ENCODE measurements at places on chromosomes 12 and 14. TPM values are rescaled to one million over a fixed set of nuclear protein-coding genes. Genes with fewer than 3 reads are reported as not detected.

- DNase-seq = peak; percentile 68
- no peak overlapping the region for H3K4me3 ChIP-seq
- H3K27me3 ChIP-seq = no peaks in the 10 kb centered on the region
- no peaks in the 10 kb centered on the region for H3K36me3 ChIP-seq
These were observed 26.1 kb upstream of the C14orf180 start for GRCh38 chr14:104553166-104554087.

DNA sequence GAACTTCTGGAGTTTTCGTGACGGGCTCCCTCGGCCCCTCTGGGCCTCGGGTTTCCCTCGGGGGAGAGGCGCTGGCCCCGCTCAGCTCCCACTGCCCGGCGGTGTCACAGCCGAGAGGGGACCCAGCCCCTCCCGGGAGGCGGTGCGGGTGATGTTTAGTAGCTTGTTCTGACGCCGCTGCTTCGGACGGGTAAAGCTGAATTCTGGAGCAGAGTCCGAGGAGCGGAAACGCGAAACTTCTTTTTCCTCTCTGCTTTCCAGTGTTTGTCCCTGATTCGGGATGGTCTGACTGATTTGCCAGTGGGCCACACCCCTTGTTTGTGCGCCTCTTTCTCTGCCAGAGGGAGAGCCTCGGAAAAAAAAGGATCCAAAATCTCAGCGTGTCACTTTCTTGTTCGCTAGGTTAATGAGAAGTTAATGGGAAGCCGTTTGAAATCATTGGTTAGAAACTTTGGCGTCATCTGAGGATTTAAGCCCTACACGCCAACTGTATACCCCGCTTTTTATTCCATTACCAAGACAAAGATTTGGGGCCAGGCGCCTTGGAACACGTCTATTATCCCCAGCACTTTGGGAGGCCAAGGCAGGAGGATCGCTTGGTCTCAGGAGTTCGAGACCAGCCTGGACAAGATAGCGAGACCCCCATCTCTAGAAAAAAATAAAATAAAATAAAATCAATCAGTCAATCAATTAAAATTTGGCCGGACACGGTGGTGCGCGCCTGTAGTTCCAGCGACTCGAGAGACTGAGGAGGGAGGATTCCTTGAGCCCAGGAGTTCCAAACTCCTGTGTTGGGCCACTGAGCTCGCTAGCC lies 756 bp downstream of the TULP3 start:
- H3K27ac ChIP-seq = peak overlapping the region; percentile 92
- H3K36me3 ChIP-seq = no peaks in the 10 kb centered on the region
- DNase-seq = no peak
- peak overlapping the region; percentile 90 for H3K4me3 ChIP-seq
- no peaks in the 10 kb centered on the region for H3K27me3 ChIP-seq

- no peak for DNase-seq
- peaks cover 31% of the 10 kb centered on the region for H3K36me3 ChIP-seq
- peaks cover 41% of the 10 kb centered on the region for H3K4me1 ChIP-seq
- H3K27ac ChIP-seq = no peak overlapping the region
- H3K4me3 ChIP-seq = no peak overlapping the region
- H3K27me3 ChIP-seq = no peaks in the 10 kb centered on the region
These were observed 4.0 kb downstream of the LRP1-AS start for GRCh38 chr12:57143454-57143853.

DNA sequence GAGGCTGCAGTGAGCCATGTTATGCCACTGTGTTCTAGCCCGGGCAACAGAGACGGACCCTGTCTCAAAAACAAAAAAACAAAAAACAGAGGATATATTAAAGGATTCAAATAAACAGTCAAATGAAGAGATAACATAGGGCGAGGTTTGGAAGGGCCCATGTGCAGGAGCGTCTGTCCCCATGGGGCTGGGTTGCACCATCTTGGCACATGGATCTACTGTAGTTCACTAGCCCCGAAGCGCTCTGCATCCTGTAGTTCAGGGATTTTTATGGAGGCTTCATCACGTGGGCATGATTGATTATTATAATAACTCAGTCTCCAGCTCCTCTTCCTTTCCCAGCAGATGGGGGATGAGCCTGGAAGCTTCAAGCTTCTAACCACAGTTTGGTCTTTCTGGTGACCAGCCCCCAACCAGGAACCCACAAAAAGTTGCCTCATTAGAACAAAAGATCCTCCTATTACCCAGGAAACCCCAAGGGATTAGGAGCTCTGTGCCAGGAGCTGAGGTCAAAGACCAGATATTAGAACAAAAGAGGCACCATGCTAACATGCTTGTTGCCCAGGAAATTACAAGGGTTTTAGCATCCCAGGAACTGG lies 59.9 kb downstream of the HCAR2 start:
- no peaks in the 10 kb centered on the region for H3K27me3 ChIP-seq
- no peak overlapping the region for H3K27ac ChIP-seq
- no peak overlapping the region for H3K4me3 ChIP-seq
- no peaks in the 10 kb centered on the region for H3K36me3 ChIP-seq
- DNase-seq = no peak
- no peaks in the 10 kb centered on the region for H3K4me1 ChIP-seq

- DNase-seq = no peak
- H3K27ac ChIP-seq = no peak overlapping the region
- H3K36me3 ChIP-seq = no peaks in the 10 kb centered on the region
These were observed 267.7 kb upstream of the DIO3 start for GRCh38 chr14:101293605-101294004.

- H3K27me3 ChIP-seq = no peaks in the 10 kb centered on the region
- no peak overlapping the region for H3K4me3 ChIP-seq
- no peaks in the 10 kb centered on the region for H3K4me1 ChIP-seq
- no peak overlapping the region for H3K27ac ChIP-seq
- no peak for DNase-seq
These were observed 94.1 kb downstream of the SLC15A4 start for GRCh38 chr12:128729628-128730121.

DNA sequence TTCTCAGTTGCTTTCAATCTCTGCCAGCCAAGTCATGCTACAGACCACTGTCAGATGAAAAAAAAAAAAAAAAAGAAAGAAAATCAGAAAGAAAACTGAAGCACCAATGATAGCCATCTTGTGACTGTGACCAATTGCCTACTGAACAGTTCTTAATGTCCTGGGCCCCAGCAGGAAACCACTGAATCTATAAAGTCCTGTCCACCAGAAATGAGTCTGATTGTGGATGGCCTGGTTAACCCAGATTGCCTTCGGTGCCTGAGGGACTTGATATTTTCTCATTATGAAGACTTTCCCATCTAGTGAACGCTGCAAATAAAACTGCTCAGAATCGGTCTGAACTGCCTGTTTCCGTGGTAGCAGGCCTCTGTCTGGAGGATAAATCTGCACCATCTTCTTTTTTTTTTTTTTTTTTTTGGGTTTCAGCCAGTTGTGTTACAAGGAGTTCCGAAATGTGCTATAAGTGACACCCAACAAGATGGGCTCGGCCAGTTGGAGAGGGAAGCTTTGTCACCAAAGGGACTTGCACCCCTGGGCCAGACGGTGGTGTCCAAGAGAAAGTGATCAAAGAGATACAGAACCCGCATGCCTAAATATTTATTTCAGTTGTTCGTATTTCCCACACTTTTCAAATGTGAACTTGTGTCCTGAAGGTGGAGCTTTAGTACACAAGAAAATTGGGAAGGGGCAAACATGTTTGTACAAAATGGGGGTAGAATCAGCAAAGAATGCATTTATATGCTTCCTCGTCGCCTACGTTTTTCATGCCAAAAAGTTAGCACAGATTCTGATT lies 3.0 kb upstream of the PLXNC1 start:
- DNase-seq = no peak
- no peaks in the 10 kb centered on the region for H3K36me3 ChIP-seq
- no peaks in the 10 kb centered on the region for H3K27me3 ChIP-seq
- peaks cover 5% of the 10 kb centered on the region for H3K4me1 ChIP-seq
- no peak overlapping the region for H3K4me3 ChIP-seq

DNA sequence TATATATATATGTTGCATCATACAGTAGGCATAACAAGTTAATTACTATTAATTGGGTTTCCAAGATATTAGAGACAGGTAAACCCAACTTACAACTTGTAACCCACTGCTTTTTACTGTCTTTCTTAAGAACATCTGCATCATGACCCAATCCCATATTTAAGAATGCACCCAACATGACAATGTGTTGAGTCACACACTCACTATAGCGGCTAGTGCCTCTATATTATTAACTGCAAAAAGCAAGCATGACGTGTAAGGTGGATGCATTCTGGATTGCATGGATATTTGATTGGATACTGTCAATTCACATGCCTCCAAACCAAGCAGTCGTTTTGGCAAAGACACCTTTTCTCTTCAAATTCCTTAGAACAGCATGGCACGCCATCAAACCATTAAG lies 68.2 kb downstream of the KSR2 start:
- H3K4me1 ChIP-seq = no peaks in the 10 kb centered on the region
- no peaks in the 10 kb centered on the region for H3K27me3 ChIP-seq
- no peak for DNase-seq
- H3K4me3 ChIP-seq = no peak overlapping the region
- H3K27ac ChIP-seq = no peak overlapping the region

GRCh38 chr12:2173971-2174370 lies 121.2 kb downstream of the CACNA1C start:
- H3K4me1 ChIP-seq = peaks cover 8% of the 10 kb centered on the region
- H3K4me3 ChIP-seq = no peak overlapping the region
- no peak for DNase-seq

DNA sequence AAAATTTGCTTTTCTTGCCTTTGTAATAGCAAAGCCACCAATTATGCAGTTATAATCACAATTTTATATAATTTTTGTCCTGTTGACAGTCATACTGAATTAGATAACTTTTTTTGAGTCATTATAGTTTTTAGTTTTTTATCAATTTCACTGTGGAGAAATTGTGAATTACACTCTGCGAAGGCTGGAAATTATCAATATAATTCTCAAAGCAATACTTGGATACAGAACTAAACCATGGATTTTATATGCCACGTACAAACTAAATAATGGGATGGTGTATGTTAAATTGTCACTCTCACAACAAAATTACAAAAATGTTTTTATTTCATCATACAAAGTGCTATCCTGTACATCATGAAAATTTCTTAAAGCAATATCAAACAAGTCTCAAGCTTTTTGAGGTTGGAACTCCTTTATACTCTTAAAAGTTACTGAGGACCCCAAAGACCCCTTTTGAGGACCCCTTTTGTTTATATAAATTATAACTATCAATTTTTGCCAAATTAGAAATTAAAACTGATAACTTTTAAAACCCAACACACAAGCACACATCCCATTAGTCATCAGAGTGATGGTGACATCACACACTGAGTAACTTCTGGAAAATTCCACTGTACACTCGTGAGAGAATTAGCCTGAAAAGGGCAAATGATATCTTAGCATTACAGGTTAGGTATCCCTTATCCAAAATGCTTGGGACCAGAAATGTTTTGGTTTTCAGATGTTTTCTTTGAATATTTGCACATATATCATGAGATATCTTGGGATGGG lies 19.8 kb upstream of the AQP2 start:
- no peaks in the 10 kb centered on the region for H3K36me3 ChIP-seq
- no peak overlapping the region for H3K27ac ChIP-seq
- H3K27me3 ChIP-seq = no peaks in the 10 kb centered on the region
- H3K4me3 ChIP-seq = no peak overlapping the region
- DNase-seq = no peak

- H3K4me1 ChIP-seq = peaks cover 58% of the 10 kb centered on the region
- H3K36me3 ChIP-seq = no peaks in the 10 kb centered on the region
- no peak for DNase-seq
- no peak overlapping the region for H3K4me3 ChIP-seq
- H3K27ac ChIP-seq = no peak overlapping the region
- H3K27me3 ChIP-seq = no peaks in the 10 kb centered on the region
These were observed 54.2 kb downstream of the CHST11 start for GRCh38 chr12:104510873-104511440.

GRCh38 chr12:13431041-13431440 lies 234.5 kb downstream of the EMP1 start:
- no peak overlapping the region for H3K27ac ChIP-seq
- no peaks in the 10 kb centered on the region for H3K4me1 ChIP-seq
- H3K4me3 ChIP-seq = no peak overlapping the region
- no peaks in the 10 kb centered on the region for H3K27me3 ChIP-seq
- DNase-seq = no peak

DNA sequence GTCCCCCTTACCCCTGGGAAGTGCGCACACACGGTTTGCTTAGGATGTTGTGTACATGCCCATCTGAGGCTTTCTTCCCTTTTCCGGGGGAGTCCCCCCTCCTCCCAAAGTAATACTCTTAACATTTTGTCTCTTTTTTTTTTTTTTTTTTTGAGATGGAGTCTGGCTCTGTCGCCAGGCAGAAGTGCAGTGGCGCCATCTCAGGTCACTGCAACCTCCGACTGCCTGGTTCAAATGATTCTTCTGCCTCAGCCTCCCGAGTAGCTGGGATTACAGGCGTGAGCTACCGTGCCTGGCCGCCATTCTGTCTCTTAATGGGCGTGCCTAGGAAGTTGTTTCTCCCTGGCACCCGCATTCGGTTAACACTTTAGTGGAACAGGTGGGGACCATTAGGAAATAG lies 4.5 kb upstream of the GMFB start:
- no peaks in the 10 kb centered on the region for H3K36me3 ChIP-seq
- H3K4me1 ChIP-seq = peaks cover 10% of the 10 kb centered on the region
- no peak overlapping the region for H3K27ac ChIP-seq

DNA sequence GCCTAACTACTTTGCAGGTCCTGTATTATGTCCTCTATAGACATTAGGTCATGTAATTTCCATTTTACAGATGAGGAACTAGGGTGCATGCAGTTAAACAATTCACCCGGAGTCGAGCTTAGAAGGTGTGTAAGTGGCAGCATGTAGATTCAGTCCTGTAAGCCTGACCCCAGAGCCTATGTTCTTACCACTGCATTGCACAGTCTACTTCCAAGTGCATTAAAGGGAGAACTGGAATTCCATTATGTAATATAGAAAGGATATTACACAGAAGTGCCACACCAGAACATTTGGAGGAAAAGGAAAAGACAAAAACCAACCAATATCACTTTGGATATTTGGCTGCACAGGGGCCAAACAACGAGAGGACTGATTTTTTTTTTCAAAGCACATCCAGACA lies 1.2 kb downstream of the GLT8D2 start:
- no peak overlapping the region for H3K4me3 ChIP-seq
- peaks cover 13% of the 10 kb centered on the region for H3K4me1 ChIP-seq
- H3K36me3 ChIP-seq = no peaks in the 10 kb centered on the region
- H3K27ac ChIP-seq = no peak overlapping the region
- DNase-seq = no peak

The CLEC9A gene
- total RNA-seq = 0.57 TPM

The CISTR gene
- total RNA-seq = not detected

The SMCO2 gene
- 0.27 TPM for total RNA-seq

The STON2 gene
- 24.4 TPM for total RNA-seq

The KIF5A gene
- 0.20 TPM for total RNA-seq

The HOXC12 gene
- not detected for total RNA-seq

The EIF4B gene
- total RNA-seq = 451 TPM

The LALBA gene
- not detected for total RNA-seq

The EP400 gene
- total RNA-seq = 46.9 TPM

The ANO2 gene
- total RNA-seq = 25.7 TPM

The ANO4 gene
- total RNA-seq = not detected

The NEUROD4 gene
- total RNA-seq = not detected
